ENCODE measurements at places on chromosomes 16 and 17.
A peak's percentile ranks its signal among the peaks of the same experiment; 100 is the strongest.

- no peak for DNase-seq
Measured at GRCh38 chr17:40848583-40849235, 18.3 kb downstream of the KRT12 start.

DNA sequence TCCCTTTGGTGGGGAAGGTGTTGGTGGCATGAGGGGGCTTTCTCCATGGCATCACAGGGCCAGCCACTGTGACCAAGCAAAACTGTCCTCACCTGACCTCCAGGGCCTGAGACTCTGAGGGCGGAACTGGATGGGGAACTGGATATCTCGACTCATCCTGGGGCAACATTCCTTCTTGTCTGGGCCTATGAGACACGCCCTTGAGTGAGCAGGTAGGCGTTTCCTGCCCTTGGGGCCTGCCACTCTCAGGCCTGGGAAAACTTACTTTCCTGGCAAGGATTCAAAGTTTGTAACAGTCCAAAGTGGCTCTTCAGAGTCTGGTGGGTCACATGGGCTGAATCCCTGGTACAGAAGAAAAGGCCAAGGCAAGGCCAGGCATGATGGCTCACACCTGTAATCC lies 9.6 kb downstream of the MT1X start:
- peak; percentile 30 for DNase-seq

GRCh38 chr16:79360267-79360666 lies 240.3 kb downstream of the MAF start:
- DNase-seq = no peak

DNA sequence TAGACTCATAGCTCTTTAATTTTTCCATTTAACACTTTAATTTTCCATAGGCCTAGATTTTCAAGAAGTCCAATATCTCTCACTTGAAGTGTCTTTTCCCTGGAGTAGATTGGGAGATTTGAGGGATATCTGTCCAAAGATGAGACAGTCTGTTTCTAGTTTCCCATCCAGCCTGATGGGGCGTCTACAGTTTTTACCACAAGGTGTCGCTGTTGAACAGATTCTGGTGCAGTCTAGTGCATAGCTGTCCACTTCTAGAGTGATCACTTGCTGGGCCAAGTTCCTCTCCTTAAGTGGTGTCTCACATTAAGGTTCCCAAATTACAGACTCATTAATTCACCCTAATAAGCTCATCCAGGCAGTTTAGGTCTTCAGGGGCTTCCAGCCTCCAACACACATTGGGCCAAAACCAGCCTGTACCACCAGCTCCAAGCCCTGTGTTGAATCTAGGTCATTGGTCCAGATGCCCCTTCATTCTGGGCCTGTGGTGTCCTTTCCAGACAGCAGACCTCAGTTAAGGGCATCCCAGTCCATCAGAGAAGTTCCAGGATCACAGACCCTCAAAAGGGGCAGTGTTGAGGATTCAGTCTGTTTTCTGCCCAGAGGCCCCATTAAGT lies 9.4 kb downstream of the SNX20 start:
- peak; percentile 56 for DNase-seq

Data from fibroblast of mammary gland (primary cell).